AG10803 (cell line): ENCODE measurements at places on chromosomes 3 and 15.

DNA sequence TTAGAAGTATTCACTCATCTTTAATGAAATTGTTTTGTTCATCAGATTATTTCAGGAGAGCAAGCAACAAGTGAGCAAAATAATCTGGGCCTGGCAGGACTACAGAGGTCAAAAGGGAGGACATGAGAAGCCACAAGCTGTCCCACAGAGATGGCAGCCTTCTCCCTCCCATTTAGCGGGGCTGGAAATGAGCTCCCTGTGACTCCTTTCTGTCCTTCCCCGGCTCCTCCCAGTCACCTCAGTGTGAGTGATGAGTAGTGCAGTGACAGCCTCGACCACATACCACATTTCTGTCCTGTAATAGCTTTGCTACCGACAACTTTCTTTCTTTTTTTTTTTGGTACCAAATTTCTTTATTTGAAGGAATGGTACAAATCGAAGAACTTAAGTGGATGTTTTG, 38.0 kb downstream of the RAB7A start:
- DNase-seq, result no peak

GRCh38 chr3:32334675-32335074, 57.0 kb upstream of the CMTM7 start:
- DNase-seq, result no peak

DNA sequence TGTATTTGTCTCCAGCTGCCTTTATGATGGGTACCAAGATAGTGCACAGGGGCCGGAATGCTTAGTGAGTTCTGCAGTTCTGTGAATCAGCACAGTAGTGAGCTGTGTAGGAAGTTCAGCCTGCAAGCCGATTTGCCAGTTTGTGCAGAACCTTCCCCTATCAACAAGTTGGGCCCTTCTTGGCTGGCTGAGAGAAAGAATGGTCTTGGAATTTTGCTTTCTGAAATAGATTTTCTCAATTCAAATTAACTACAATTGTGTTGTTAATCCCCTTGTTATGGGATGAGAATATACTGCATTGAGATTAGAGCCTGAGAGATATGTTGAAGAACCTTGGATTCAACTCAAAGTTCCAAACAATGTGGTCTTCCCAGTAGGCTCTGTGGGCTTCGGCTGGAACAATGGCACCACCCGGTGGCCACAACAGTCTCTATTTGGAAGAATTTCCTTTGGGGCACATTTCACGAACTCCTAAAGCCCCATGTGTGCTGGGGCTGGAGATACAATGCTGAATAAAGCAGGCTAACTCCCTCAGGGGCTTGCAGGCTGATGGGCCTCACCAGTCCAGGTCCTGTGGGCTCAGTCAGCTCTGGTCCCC, 59.1 kb downstream of the TRIM42 start:
- peak; percentile 39 for DNase-seq

GRCh38 chr3:181727341-181728032, 15.8 kb downstream of the SOX2 start:
- DNase-seq, result no peak

DNA sequence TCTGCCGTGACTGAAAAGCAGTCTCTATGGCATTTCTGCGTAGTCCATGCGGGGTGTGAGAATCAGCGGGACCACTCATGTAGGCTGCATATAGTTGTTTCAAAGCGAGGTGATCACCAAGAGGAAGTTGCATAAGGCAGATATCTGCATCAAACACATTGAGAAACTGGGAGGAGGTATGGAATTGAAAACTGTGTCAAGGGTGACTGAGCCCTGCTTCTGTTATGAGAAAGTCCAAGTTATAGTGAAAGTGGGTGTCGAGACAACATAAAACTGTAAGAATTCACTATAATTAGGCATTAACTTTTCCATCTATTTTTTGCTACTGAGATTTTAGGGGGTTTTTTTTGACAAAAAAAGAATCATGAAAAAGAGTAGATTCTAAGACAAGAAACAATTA, 109.3 kb downstream of the ZIC1 start:
- DNase-seq, result no peak

GRCh38 chr3:48434591-48435222, 4.8 kb upstream of the PLXNB1 start:
- no peak for DNase-seq

- DNase-seq, result no peak
Measured at GRCh38 chr3:49700453-49701128, 11.2 kb downstream of the RNF123 start.

GRCh38 chr3:115018694-115019093, 128.4 kb downstream of the ZBTB20 start:
- no peak for DNase-seq

- no peak for DNase-seq
Measured at GRCh38 chr3:150098621-150099020, 127.9 kb upstream of the PFN2 start.

DNA sequence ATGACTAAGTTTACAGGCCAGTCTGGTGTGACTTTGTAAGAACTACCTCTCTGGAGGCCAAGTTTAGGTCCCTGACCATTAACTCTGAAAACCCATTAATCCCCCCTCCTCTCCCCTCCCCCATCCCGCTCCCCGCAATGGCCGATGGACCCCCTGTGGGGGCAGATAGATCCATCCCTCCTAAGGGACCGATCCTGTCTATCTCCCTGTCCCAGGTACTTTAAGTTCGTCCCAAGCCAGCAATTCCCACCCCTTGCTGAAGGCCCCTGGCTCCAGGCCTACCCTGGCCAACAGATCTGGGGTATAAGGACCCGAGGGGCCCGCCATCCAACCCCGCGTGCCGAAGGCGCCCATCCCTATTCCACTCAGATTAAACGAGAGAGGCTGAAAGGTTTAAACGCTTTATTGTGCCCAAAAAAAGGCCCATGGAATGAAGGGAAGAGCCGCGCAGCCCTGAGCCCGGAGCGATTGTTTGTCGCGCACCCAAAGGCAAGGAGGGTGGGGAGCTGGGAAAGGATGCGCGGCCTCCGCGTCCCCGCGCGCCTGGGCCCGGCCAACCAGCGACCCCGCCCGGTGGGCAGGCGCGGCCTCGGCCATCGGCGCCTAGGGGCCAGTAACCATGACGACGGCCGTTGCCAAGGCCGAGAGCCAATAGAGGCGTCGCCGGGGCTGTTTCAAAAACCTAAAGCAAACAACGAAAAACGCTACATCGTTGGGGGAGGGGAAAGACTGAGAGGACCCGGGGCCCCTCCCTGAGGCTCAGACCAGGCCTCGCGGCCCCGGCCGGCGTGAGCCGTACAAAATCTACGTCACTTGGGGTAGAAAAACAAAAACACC, 35.9 kb downstream of the HMCES start:
- DNase-seq, result peak; percentile 82

DNA sequence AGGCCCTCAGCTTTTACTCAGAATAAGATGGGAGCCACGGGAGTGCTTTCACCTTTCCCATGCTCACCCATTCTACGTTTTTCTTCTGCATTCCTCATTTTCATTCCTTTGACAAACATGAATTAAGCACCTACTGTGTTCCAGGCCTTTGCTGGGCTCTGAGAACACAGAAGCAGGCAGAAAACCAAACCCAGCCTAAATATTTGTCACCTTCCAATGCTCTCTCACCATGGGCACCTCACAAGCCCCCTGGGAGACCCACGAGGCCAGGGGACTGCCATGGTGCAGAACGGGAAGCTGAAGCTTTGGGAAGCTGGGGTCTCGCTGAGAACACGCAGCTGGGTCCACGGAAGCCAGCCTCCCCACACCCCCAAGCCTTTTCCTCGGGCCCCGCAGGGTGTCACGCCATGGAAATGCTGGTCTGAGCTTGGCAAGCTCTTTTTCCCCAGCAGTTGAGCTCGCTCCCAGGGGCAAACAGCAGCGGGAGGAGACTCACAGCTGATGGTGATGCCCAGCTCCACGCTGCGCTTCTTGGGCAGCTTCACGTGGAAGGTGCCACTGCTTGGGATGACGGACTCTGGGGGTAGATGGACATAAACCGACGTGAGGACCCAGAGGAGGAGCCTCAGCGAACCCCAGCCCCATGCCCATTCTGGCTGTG, 27.7 kb downstream of the GRIP2 start:
- DNase-seq, result no peak

DNA sequence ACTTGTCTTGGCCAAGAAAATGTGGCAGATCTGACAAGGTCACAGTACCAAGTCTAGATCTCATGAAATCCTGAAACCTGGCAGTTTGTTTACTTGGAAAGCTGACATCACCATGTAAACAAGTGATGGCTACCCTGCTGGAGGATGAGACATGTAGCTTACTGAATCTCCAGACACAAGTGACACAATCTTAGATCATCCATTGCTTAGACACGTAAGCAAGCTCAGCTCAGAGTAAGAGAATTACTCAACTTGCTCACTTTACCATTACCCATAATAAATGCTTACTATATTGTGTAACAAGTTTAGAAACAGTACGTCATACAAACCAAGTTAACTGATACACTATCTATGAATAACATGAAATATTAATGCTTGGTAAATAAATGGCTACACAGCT, 263.8 kb downstream of the TBC1D5 start:
- DNase-seq, result peak; percentile 52

DNA sequence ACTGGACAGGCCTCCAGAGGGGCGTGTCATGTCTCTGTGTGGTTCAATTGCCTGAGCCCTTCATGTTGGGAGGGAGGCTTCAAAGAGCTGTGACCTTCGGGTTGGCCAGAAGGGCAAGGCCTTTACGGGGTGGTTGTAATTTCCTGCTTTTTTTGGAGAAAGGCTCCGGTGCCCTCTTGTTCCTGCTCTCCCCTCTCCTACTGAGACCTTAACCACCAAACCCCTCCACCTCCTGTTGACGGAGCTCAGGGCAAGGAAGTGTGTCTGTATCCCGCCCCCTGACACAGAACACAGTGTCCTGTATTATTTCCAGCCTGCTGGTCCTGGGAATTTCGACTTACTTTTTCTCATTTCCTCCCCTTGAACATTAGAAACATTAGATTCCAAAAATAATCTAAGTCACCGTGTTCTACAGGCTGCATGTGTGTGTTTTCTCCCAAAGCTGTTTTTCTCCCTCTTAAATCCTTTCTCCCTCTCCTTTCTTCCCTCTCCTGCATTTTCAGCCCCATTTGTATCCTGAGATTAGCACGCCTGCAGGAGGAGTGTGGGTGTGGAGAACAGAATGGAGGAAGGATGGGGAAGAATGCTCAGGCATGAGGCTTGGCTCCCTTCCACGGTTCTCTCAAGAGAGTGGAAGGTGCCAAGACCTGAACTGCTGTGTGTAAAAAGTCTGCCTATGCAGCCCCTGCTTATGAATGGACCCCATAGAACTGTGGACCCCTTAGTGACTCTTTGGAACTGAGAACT, 285.4 kb upstream of the ROPN1 start:
- DNase-seq, result peak; percentile 45

DNA sequence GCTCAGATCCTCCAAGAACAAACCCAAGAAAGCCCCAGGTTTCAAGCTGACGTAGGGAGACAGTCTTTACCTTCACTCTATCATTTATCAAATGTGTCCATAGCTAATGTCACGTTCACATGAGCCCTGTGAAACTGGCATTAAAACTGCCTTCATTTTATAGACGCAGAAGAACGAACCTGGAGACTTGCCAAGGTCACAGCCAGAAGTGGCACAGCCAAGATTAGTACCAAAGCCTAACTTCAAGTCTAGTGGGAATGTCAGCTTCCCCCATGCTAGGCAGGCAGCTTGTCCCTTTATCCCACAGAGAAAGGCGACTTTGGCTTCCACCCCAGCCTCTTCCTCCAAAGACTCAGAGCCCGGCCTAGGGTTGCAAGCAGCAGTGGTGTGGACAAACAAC, 517.2 kb downstream of the SHQ1 start:
- DNase-seq, result no peak

- DNase-seq, result peak; percentile 11
Measured at GRCh38 chr3:171748064-171748924, 62.0 kb downstream of the PLD1 start.

GRCh38 chr3:85151555-85151954, 192.8 kb downstream of the CADM2 start:
- no peak for DNase-seq

DNA sequence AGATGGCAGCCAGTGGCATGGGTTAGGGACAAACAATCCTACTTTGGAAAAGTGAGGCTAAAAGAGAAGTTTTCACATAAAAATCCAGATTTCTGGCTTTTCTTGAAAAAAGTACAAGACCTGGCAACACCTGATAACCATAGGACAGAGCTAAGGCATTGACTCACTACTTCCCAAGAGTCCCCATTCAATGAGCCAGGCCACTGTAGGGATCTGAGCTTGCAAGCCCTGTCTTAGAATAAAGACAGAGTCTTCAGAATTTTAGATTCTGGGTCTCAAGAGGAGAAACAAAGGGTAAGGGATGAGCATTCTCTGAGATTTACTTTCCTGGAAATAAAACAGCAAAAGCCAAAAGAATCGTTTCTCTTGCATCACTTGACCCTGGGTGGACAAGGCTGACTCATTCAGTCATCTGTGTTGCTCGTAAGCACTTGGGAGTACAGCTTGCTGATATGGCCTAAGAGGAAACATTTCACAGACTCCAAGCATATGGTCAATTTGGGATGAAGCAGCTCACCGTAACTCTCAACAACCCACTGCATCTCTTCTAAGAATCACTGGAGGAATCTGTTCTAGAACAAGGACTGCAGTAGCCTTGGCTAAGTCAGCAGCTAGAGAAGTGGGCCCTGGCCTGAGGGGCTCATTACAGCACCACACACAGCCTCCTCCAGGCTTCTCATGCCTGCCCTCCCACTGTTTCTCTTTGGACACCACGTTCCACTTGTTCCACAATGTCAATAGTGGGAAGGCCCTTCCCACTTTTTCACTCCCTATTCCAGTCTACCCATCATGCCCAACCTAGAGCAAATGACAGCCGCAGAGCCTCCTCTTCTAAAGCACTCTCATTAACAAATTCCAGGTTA, 86.2 kb downstream of the RFTN1 start:
- DNase-seq, result peak; percentile 96
